Activated T-cell treated with anti-CD3 and anti-CD28 coated beads, Interleukin-2, amount 50 U/mL, for 1 hour (primary cell): ENCODE measurements at places on chromosomes 13 and 19.

DNA sequence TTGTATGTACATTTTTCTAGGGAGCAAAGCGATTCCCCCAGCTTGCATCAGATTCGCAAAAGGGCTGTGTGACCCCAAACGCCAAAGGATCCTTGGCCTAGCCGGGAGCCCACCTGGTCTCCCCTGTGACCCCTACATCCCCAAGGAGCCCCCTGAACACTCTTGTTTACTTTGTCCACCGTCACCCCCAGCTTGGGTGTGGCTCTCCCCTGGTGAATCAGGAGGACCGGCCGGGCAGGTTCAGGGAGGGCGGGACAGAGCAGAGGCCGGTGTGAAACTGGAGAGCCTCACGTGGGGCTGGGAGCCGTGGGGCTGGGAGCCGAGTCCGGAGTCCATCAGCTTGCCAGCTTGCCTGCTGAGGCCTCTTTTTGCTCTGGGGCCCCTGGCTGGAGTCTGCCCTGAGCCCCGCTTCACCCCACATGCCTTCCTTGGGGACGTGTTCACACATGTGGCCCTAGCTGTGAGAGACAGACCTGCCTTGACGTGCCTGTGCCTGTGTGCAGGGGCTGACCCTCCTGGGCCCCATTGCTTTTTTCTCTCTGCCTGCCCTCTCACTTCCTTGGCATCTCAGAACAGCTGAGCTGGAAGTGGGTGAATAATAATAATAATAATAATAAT is 2.0 kb downstream of the ITPKC start:
- DNase-seq, result peak; percentile 25

GRCh38 chr13:40058757-40059236 is 403.3 kb downstream of the COG6 start:
- DNase-seq, result no peak

GRCh38 chr19:1000095-1000494 is at the start of gene GRIN3B:
Gene GRIN3B, plus strand, starts transcription at chr19:1000419. Its CDS starts 19 bp downstream, at chr19:1000438.
- peak; percentile 75 for DNase-seq

DNA sequence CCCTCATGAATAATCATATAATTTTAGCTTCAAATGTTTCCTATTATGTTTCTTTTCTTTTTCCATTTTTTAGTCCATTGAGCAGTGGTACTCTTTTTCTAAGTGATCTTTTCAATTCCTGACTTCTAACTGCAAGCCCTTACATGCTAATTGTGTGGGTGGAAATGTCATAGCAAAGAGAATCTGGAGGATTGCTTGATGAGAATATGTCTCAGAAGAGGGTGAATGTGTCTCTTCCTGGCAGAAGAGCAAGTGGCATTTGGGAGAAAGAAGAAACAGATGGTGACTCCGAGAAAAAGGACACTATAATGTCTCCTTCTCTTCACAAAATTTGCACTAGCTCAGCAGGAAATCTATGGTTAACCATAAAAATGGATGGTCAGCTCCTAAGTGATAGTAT is 2320.0 kb downstream of the PCDH9 start:
- DNase-seq, result no peak

DNA sequence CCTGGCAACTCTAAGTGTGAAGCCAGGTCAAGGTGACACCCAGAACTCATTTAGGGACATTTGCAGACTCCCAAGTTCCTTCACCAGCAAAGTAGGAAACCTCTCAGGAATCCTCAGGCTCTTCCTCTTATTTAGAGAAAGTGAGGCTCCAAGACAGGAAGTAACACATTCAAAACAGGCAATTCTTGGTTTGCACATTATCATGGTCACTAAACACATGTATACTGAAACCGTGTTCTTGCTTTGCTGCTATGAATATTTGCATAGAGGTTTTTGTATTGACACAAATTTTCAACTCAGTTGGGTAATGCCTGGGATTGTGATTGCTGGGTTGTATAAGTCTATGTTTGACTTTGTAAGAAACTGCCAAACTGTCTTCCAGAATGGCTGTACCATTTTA is 13.2 kb upstream of the URI1 start:
- no peak for DNase-seq

- DNase-seq, result no peak
Observed at GRCh38 chr19:6239401-6239844, 40.4 kb downstream of the MLLT1 start.

- DNase-seq, result no peak
Observed at GRCh38 chr13:91565296-91565695, 166.9 kb downstream of the GPC5 start.

DNA sequence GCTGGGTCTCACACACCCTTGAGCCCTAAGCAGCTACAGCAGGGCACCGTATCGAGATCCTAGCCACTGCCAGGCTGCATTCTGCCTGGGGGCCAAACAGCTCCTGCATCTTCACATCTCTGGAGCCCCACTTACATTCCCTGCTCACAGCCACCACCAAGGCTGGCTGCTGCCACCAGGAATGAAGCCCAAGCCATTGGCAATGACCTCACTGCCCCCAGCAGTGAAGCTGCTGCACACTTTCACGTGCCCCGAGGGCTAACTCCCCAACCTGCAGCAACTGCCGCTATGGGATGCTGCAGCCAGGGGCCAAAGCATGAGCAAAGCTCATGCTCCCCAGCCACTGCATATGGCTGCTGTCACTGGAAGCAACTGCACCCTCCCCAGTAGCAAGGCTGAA is 42.0 kb downstream of the F2RL3 start:
- DNase-seq, result no peak

DNA sequence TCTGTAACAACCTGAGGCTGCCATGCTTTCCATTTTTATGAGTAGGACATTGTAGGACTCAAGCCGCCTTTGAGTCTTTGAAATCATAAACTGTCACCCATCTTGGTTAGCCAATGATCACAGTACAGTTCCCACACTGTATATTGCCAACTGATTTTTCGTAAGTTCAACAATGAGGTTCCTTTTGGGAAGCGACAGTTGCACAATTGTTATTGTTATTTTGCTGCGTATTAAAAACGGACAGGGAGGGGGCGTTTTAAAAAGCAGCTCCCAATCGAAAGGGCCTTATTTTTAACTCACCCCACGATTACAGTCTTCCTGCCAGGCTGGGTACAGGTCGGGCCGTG is 601 bp downstream of the SLC46A3 start:
- no peak for DNase-seq

DNA sequence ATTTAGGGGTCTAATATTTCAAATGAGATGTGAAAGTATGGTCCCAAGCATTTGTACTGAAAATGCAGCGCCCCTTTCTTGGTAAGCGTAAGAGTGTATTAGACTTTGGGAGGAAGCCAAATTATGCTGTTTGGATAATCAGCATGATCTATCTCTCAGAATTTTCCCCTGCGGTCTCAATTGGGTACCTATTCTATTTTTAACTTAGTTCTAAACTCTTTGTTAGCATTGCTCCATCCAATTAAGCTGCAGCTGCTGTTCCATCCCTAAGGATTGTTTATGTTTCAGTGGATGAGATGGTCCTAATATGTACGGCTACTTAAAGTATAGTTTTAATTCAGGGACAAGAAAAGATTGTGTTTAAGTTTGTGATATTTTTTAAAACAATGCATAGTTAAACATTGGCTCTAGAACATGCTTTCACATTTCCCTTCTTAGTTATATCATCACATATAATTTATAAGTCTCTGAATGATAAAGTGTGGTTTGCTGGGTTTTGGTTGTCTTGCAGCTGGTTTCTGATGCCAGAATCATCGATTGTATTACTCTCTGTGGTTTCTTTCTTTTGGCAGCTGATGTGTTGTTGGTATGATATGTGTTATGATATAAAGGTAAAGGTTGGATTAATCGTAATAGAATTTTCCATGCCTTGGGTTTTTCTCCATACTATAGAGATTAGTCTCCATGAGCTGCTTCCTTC is 15.0 kb downstream of the POLR1D start:
- DNase-seq, result no peak

- DNase-seq, result no peak
Observed at GRCh38 chr19:3778899-3779723, 7.1 kb downstream of the MATK start.

DNA sequence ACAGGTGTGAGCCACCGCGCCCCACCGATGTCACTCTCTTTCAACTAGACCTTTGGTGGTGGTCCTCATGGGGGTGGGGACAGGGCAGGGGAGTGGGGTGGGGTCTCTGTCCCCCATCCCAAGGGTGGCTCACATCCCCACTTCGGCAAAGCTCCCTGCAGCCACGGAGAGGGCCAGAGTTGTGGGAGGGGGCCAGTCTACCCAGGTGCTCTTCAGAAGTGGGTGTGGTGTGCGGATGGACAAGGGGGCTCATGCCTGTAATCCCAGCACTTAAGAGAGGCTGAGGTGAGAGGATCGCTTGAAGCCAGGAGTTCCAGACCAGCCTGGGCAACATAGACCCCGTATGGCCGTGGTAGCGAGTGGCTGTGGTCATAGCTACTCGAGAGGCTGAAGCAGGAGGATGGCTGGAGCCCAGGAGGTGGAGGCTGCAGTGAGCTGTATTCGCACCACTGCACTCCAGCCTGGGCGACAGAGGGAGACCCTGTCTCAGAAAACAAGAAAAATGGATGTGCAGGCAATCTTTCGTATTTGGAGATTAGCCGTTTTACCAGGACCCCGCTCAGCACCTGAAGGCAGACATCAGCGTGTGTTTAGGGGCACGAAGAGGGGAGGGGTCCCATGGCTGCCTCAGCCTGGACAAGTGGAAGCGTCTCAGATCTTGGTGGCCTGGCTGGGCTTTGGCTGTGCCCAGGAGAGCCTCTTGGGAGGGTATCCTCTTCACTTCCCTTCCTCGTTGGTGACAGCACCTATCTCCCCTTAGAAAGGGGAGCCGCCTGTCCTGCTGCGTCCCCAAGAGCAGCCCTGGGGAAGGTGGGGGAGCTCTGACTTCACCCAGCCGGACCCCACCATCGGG is 846 bp downstream of the TGFBR3L start:
- no peak for DNase-seq

DNA sequence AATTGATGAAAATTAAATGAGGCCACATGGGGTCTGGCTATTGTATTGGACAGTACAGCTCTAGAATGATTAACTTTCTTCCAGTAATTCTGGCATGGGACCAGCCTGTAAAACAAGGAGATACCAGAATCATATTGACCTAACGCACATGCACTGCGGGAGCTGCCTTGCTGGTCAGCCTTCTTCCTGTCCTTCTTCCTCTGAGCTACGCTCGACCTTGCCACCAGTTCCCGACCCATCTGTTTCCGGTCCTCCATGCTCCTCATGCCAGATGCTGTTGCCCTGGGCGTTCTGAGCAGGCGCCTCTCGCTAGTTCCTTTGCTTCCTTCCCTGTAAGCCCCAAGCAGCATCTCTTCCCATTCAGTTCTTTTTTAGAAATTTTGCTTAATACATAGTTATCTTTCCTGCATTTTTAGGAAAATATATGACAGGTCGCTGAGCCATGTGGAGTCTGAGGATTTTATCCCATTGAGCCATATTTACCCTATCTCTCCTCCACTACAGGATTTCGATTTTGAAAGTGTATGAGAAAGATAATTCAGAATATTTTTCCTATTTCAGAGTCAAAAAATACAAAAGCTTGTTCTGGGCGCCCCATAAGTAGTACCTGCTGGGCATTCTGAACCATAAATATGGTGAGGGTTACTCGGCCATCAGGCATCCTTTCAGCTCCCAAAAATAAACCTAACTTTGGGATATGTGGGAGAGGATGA is 38.6 kb downstream of the TNFRSF19 start:
- no peak for DNase-seq

- DNase-seq, result peak; percentile 56
Observed at GRCh38 chr19:46579361-46579879, 21.7 kb upstream of the CALM3 start.

DNA sequence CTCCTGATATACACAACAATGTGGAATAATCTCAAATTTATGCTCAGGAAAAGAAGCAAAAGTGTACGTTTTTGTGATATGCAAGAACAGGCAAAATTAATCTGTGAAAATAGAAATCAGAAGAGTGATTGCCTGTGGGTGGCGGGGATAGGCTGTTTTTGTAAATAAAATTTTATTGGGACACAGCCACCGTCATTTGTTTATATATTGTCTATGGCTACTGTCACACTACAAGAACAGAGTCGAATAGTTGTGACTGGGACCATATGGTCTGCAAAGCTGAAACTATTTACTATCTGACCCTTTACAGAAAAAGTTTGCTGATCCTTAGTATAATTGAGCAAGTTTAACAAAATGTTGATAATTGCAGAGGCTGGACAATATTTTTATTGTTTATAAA is 269.5 kb upstream of the HTR2A start:
- DNase-seq, result no peak

DNA sequence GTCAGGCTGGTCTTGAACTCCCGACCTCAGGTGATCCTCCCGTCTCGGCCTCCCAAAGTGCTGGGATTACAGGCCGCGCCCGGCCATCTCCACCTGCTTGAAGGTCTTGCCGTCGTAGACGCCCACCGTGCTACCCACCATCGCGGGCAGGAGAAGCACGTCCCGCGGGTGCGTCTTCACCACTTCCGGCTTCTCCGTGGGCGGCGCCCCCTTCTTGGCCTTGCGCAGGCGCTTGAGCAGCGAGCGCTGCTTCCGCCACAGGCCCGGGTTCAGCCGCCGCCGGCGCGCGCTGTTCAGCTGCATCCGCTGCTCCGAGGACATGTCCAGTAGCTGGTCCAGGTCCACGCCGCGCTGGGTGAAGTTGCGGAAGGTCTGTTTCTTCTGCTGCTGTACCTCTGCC is 21.6 kb downstream of the EFNA2 start:
- DNase-seq, result no peak

GRCh38 chr13:42762917-42763316 is 18.5 kb upstream of the FAM216B start:
- DNase-seq, result no peak

DNA sequence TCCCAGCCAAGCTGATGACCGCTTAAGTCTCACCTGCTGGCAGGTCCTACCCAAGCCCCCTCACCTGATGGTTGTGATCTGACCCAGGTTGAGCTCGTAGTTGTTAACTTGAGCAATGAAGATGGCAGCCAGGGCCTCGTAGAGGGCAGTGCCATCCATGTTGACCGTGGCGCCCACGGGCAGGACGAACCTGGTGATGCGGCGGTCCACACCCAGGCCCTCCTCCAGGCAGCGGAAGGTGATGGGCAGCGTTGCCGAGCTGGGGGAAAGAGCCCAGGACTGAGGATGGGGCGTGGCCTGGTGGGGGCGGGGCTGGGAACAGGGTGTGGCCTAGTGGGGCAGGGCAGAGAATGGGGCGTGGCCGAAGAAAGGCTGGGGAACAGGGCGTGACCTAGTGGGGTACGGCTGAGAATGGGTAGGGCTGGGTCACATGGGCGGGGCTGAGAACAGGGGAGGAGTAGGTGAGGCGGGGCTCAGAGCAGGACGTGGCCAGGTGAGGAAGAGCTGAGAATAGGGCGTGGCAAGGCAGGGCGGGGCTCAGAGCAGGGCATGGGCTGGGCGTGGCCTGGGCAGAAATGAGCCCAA is 12.9 kb downstream of the OR7C2 start:
- DNase-seq, result no peak

DNA sequence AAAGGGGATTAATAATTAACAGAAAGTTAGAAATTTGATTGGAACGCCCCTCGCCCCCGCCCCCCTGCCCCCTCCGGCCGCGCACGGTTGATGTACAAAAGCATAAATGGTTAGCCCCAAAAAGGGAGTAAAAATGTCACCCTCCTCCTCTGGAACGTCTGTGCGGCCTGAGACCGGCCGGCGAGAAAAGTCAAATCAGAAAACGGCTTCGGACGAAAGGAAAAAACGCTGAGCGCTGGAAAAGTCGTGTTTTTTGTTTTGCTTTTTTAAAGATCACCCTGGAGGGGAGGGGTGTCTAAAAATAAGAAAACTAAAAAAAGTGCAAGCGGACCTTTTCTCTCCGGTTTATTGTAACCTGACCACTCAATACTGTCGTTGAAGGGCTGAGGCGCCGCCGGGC is 13.2 kb downstream of the MEX3D start:
- no peak for DNase-seq
